ENCODE measurements at places on chromosomes 11 and 22. TPM values are rescaled to one million over a fixed set of nuclear protein-coding genes. Genes with fewer than 3 reads are reported as not detected.

Gene LRRN4CL
- 24.5 TPM for total RNA-seq

- no peaks in the 10 kb centered on the region for H3K4me1 ChIP-seq
- H3K27me3 ChIP-seq: no peaks in the 10 kb centered on the region
- peak; percentile 6 for DNase-seq
- H3K27ac ChIP-seq: no peak overlapping the region
Observed at GRCh38 chr11:8361206-8361605, 97.5 kb upstream of the LMO1 start.

Gene TRIM34
- total RNA-seq: 5.6 TPM

Gene H19
- total RNA-seq: 1,787 TPM

GRCh38 chr11:111879637-111879960 lies 258 bp downstream of the CFAP68 start:
- H3K4me3 ChIP-seq: peak overlapping the region; percentile 42
- H3K4me1 ChIP-seq: no peaks in the 10 kb centered on the region
- H3K36me3 ChIP-seq: no peaks in the 10 kb centered on the region
- peak overlapping the region; percentile 31 for H3K27ac ChIP-seq
- H3K27me3 ChIP-seq: no peaks in the 10 kb centered on the region

GRCh38 chr11:2104524-2105440 lies 34.4 kb downstream of the IGF2 start:
- H3K27me3 ChIP-seq: no peaks in the 10 kb centered on the region
- no peak overlapping the region for H3K4me3 ChIP-seq
- peak; percentile 61 for DNase-seq
- no peak overlapping the region for H3K27ac ChIP-seq

GRCh38 chr22:31148953-31149627 lies 8.8 kb upstream of the PLA2G3 start:
- peak; percentile 80 for DNase-seq
- peak overlapping the region; percentile 97 for H3K27ac ChIP-seq
- H3K27me3 ChIP-seq: no peaks in the 10 kb centered on the region
- H3K4me1 ChIP-seq: no peaks in the 10 kb centered on the region
- H3K4me3 ChIP-seq: no peak overlapping the region

Gene CRACR2B
- total RNA-seq: 10.0 TPM

- no peak overlapping the region for H3K4me3 ChIP-seq
- no peaks in the 10 kb centered on the region for H3K4me1 ChIP-seq
- no peak overlapping the region for H3K27ac ChIP-seq
- no peak for DNase-seq
- no peaks in the 10 kb centered on the region for H3K27me3 ChIP-seq
Observed at GRCh38 chr11:101010899-101011298, 118.7 kb downstream of the PGR start.

- H3K36me3 ChIP-seq: no peaks in the 10 kb centered on the region
- H3K4me1 ChIP-seq: no peaks in the 10 kb centered on the region
- no peak overlapping the region for H3K4me3 ChIP-seq
- H3K27ac ChIP-seq: no peak overlapping the region
Observed at GRCh38 chr22:47788461-47788860, 1026.0 kb downstream of the TBC1D22A start.

- no peak for DNase-seq
- H3K36me3 ChIP-seq: no peaks in the 10 kb centered on the region
- H3K27ac ChIP-seq: no peak overlapping the region
Observed at GRCh38 chr11:32229576-32230240, 138.8 kb downstream of the RCN1 start.

Gene PPP1R14B
- 146 TPM for total RNA-seq

GRCh38 chr22:44147008-44147645 lies 33.6 kb upstream of the PARVG start:
- no peak overlapping the region for H3K27ac ChIP-seq
- peak; percentile 34 for DNase-seq
- H3K4me1 ChIP-seq: no peaks in the 10 kb centered on the region
- H3K4me3 ChIP-seq: no peak overlapping the region

GRCh38 chr22:37739611-37740049 lies 42.8 kb downstream of the TRIOBP start:
- H3K27me3 ChIP-seq: no peaks in the 10 kb centered on the region
- H3K4me3 ChIP-seq: no peak overlapping the region
- H3K27ac ChIP-seq: no peak overlapping the region
- no peaks in the 10 kb centered on the region for H3K36me3 ChIP-seq
- peak; percentile 78 for DNase-seq

DNA sequence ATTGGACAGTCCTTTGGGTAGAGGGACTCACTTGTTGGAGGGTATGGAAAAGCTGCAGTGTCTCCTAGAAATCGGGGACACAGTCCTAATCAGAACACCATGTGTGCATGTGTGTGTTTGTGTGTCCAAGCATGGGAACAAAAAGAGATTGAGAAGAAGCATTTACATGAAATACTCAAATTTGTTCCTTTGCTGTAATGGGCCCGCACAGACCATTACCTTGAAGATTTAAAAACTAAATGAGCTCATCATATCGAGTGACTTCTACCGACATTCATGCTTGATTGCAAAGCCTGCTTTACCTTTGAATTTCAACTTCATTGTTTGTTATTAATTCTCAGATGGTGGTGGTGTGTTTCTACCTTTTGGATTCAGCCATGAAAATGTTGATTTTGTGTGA lies 106.9 kb downstream of the ZBTB16 start:
- no peak for DNase-seq
- peaks cover 38% of the 10 kb centered on the region for H3K4me1 ChIP-seq
- H3K27me3 ChIP-seq: no peaks in the 10 kb centered on the region
- H3K36me3 ChIP-seq: no peaks in the 10 kb centered on the region
- H3K4me3 ChIP-seq: no peak overlapping the region

DNA sequence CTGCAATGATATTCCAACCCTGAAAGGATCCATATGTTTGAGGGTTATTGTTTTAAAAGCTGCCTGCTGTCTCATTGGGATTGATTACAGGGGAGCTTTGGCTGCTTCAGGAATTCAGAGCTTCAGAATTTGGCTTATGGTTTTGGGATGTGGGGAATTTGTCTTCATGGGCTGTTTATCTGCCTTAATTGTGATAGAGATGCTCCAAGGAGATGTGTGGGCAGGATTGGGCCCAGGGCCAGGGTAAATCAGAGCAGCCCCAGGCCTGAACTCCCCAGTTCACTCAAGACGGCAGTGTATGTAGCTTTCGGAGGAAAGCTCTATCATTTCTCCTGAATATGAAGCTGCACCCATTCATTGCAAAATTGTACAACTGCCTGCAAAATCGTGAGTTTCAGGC lies 88.5 kb downstream of the ALX4 start:
- no peaks in the 10 kb centered on the region for H3K27me3 ChIP-seq
- peaks cover under 1% of the 10 kb centered on the region for H3K36me3 ChIP-seq
- H3K27ac ChIP-seq: no peak overlapping the region
- no peak for DNase-seq
- H3K4me3 ChIP-seq: no peak overlapping the region

DNA sequence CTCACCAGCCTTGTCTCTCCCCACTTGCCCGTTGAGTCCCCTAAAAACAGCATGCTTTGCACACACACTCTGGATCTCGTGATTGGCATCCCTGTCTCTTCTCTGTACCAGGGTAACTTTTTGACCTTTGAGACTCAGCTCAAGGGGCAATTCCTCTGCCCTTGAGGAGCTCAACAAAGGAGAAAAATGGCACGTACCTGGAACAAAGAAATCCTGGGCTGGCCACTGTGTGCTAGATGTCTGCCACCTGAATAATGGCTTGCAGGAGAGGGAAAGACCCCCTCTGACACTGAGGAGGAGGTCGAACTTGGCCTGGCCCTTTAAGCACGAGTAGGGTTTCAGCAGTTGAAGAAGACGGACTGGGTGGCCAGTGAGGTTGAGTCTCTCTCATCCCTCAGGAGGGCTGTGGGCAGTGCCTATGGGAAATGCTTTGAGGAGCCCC lies 5.8 kb downstream of the UBE2L3 start:
- DNase-seq: no peak
- H3K4me3 ChIP-seq: no peak overlapping the region
- peaks cover 3% of the 10 kb centered on the region for H3K4me1 ChIP-seq
- H3K36me3 ChIP-seq: no peaks in the 10 kb centered on the region

GRCh38 chr11:114259124-114259526 lies 37.1 kb upstream of the NNMT start:
- no peak overlapping the region for H3K4me3 ChIP-seq
- peak; percentile 53 for DNase-seq
- no peaks in the 10 kb centered on the region for H3K27me3 ChIP-seq
- no peak overlapping the region for H3K27ac ChIP-seq
- H3K4me1 ChIP-seq: no peaks in the 10 kb centered on the region
- no peaks in the 10 kb centered on the region for H3K36me3 ChIP-seq

- H3K27me3 ChIP-seq: no peaks in the 10 kb centered on the region
- peak; percentile 67 for DNase-seq
- H3K4me3 ChIP-seq: no peak overlapping the region
- peaks cover 5% of the 10 kb centered on the region for H3K4me1 ChIP-seq
Observed at GRCh38 chr11:126357055-126357962, 1.8 kb downstream of the ST3GAL4 start.

DNA sequence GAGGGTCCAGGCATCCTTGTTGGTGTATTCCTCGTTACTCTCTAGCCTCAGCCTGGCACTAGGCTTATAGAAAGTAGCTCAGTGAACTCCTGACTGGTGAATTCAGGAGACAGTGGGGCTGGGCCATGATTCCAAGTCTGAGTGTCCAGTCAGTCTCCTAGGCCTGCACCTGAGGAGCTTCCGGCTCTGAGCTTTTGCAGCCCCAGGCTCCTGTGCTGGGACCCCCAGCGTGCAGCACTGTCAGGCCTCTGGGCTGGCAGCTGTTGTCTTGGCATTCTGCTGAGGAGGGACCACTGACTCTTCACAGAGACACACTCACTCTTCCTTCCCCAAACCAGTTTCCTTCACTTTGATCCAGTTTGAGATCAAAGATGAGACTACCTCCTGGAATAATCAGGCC lies 82.4 kb downstream of the CTTN start:
- no peak overlapping the region for H3K27ac ChIP-seq
- no peaks in the 10 kb centered on the region for H3K27me3 ChIP-seq
- H3K36me3 ChIP-seq: no peaks in the 10 kb centered on the region
- DNase-seq: peak; percentile 28
- H3K4me1 ChIP-seq: no peaks in the 10 kb centered on the region
- no peak overlapping the region for H3K4me3 ChIP-seq

GRCh38 chr11:105929084-105929955 lies 92.7 kb downstream of the MSANTD4 start:
- no peaks in the 10 kb centered on the region for H3K4me1 ChIP-seq
- H3K36me3 ChIP-seq: no peaks in the 10 kb centered on the region
- DNase-seq: no peak
- H3K27me3 ChIP-seq: no peaks in the 10 kb centered on the region

DNA sequence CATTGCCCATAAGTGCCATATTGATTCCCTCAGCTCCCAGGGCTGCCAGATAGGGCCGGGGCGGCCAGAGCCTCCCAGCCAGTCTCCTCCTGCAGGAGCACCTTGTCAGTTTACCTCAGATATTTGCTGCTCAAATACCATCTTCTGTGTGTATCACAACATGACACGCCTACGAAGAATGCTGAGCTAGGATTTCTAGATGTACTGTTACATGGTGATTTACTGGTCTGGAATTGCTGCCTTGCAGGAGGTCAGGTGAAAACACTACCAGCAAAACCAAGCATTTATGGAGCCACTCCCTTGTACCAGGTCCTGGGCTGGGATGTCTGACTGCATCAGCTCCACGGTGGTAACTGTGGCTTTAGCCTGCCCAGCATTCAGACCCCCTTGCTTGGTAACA lies 11.8 kb downstream of the MICAL3 start:
- no peak overlapping the region for H3K27ac ChIP-seq
- no peaks in the 10 kb centered on the region for H3K36me3 ChIP-seq
- H3K4me3 ChIP-seq: no peak overlapping the region

DNA sequence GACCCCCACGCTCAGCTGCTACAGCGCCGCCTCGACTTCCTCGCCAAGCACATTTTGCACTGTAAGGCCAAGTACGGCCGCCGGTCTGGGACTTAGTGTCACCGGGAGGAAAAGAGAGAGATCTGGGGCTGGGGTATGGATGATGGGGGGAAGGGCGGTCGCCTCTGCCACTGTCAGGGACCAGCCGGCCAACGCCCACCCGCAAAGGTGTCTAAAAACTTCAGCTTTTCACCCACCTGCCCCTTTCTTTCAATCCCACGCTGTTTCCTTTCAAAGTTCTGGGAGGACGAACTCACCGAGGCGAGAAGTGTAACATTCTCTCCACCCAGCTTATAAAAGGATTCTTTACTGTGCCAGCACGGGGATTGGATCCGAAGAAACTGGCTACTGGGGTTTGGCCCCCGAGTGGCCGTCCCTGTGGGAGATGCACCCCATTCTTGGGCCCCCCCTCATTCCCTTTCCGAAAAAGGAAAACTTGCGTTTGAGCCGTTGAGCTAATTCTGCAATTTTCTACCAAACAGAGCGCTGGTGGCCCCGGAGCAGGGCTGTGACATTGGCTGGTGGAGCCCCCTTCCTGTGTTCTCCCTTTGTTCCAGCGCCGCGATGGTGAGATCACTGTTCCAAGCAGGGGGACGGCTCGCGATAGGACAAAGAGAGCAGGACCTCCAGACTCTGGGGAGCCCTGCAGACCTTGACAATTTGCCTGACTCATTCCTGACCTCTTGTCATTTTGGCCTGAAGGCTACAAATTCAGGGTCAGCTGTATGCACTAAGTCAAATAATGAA lies 1.8 kb downstream of the FJX1 start:
- no peak overlapping the region for H3K4me3 ChIP-seq
- no peaks in the 10 kb centered on the region for H3K4me1 ChIP-seq
- no peak overlapping the region for H3K27ac ChIP-seq
- no peaks in the 10 kb centered on the region for H3K36me3 ChIP-seq
- no peak for DNase-seq
- no peaks in the 10 kb centered on the region for H3K27me3 ChIP-seq

Gene TSGA10IP
- not detected for total RNA-seq

DNA sequence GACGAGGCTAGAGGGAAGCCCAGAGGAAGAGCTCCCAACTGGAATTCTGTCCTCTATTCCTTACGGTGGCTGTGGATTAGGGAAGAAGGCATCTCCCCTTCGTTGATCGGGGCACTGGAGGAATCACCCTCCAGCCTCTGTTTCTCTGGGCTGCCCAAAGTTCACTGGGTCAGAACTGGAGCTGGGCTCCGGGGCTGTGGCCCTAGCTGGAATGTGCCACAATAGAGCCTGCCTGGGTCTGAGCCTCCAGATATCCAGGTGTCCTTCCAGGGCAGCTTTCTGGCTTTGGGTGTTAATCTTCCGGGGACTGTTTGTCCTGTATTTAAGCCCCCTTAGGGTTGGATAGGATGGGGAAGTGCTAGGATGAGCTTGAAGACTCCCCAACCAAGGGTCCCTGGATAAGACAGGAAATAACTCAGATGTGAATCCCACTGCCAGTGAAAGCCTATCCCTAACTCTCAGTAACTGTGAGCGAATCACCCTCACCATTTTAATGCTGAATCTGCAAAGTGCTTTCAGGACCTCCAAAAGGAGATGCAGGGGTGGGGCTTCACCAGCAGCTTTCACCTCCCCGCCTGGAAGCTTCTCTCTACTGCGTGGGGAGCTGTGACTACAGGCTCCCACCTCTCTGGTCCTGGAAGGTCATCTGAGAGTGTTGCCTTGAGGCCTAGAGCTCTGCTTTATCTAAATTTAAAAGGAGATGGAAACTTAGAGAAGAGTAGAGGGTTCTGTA lies 9.5 kb downstream of the YPEL4 start:
- H3K27me3 ChIP-seq: no peaks in the 10 kb centered on the region
- DNase-seq: no peak
